ENCODE measurements at places on chromosomes 12 and 14.

GRCh38 chr14:49593016-49593415, 5.7 kb upstream of the LRR1 start:
- DNase-seq = no peak

DNA sequence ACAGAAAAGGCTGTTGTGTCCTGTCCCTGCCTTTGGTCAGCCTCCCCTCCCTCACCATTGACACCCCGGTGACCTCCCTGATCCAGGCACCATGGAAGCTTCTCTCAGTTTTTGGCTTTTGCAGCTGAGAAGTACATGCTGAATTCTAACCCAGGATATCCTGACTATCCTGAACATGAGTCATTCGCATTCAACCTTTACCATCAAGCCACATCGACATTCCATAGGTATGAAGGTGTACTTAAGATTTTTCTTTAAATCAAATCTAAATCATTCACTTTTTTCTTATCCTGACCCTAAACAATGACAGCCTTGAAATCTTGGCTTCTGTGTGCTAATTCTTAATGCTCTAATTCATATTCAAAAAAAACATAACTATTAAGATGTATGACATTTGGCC, 8.7 kb upstream of the KRT78 start:
- no peak for DNase-seq

DNA sequence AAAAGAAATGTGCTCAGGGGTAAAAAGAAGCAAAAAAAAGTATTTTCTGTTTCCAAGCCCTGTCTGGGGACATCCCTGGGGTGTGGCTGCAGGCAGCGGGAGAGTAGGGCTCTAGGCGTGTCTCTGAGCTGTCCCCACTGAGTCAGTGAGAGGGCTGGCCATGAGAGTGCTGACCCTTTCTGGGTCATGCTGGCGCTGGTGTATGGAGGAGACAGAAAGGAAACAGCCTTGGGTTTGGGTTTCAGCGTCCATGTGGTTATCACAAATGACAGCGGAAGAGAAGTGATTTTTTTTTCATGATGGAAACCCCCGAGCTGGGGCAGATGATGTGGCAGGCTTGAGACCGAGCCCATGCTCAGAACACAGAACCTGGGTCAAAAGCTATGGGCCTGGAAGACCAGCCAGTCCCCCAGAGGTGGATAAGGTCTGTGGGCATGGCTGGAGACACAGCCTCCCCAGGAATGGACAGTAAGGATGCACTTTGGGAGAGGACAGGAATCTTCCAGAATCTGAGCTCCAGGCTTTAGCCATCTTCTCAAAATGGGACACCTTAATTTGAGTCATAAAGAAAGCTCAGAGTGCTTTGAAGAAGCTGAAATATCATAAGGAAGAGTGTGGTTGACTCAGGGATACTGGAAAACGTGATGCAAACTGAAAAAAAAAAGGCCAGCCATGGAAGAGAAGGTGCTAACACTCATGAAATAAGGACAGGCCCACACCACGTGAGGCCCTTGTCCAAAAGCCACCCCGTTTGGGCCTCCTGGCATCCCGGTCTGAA, 36.2 kb downstream of the SYNE3 start:
- DNase-seq = no peak

GRCh38 chr14:106556665-106557289, 1030.4 kb downstream of the TMEM121 start:
- peak; percentile 55 for DNase-seq

DNA sequence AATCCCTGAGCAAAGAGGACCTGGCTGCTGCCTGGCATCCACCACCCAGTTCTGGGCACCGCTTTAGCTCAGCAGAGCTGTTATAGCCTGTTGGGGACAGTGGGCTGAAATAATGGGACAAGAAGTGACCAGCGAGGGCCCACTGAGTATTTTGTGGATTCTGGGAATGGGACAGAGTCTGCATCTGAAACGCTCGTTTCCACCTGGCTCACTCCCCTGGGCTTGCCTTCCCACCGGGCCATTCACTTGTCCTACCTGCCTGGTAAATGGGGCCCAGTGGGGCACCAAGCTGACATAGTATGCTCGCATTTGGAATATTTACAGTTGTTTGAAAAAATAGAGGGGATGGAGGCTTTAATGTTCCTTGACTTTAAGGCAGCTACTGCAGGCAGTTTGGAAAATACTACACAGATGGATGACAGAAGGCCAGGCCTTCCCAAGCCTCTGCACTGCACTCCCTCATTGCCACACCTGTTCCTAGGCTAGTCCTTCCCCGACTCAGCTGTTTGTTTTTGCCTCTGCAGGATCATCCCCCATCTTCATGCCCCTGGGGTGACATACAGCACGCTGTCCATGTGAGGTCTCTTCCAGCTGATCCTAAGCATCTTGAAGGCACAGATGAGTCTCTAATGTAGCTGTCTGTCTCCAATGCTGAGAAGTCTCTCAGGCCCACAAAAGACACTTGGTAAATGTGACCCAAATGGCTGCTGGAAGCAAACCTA, 61.3 kb upstream of the DICER1 start:
- no peak for DNase-seq

- no peak for DNase-seq
Observed at GRCh38 chr12:107657133-107657532, 28.5 kb upstream of the PWP1 start.

GRCh38 chr12:91695964-91696363, 449.7 kb downstream of the BTG1 start:
- peak; percentile 22 for DNase-seq

DNA sequence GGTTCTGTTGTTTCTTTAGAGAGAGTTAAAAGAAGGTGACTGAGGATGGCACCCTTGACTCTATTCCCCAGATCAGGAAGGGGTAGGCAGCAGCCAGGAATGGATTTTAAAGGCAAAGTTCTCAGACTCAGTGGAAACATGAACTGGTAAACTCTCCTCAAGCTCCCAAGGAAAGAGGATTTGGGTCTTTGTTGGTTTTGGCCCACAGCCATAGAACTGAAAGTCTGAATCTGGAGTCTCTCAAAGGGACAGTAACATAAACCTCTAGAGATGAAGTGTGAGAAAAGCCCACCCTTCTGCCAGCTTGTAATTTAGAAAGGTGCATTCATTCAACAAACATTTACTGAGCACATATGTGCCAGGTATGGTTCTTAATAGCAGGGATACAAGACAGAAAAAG, 28.6 kb upstream of the BLTP3B start:
- no peak for DNase-seq

GRCh38 chr12:97555547-97556187, 93.1 kb downstream of the RMST start:
- DNase-seq = no peak

GRCh38 chr14:68899033-68899603, 80.0 kb downstream of the ACTN1 start:
- DNase-seq = no peak

DNA sequence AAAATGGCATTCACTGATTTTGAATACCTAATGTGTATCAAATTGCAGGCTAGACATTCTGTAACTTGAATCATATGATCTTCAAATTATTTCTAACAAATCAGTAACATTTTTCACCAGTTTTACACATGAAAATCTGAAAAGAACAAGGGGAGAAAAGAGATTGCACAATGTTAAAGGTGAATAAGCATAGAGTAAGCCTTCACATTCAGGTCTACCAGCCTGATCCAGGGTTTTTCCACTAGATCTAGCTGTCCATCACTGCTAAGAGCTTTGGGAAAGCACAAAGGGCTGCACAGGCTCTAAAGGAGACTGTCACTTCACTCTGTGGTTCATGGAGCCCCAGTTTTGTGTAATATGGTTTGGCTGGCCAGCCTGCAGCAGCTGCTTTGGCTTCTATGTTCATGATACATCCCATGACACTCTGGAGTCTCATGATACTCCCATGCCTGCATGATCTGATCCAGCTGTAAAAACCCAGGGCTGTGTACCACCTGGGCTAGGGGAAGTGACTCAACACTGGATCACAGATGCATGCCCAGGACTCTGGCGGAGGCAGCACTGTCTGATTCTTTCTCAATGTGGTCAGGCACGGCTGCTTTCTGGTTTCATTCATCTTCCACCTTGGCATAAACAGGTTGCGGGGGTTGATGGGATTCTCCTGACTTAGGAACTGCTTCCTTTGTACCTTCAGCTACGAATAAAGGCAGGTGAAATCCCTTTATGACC, 859.7 kb downstream of the GALC start:
- DNase-seq = peak; percentile 48

DNA sequence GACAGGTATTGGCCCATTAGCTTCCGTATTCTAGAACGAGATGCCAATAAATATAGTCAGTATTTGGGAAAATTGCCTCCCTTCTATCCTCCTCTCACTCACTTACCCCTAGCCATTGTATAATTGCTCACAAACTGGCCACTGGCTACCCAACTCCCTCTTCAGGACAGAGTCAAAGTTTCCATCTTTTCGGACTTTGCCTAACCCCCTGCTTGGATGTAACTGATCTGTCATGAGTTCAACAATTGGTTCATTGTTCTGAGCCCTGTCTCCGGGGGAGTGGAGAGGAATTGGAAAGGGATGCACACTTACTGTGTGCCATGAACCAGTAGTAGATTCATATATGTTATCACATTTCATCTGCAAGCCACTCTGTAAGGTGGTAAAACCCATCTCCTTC, 12.2 kb downstream of the MYRFL start:
- DNase-seq = no peak

DNA sequence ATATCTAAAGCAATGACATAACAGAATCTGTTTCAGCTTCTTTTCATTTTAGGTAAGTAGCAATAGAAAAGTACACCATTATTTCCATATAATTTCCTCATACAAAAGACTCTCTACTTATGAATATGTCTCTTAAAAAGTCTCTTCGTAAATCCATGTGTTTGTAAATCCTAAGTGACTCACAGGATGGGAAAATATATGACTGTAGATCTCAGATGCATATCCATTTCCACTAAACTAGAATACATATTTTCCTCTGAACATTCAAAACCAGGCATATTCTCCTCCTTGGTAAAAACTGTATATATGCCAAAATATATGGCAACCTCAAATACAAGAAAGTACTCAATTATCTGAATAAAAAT, 93.6 kb downstream of the TXNDC16 start:
- no peak for DNase-seq

GRCh38 chr12:92619026-92619425, 83.8 kb upstream of the PLEKHG7 start:
- DNase-seq = no peak

DNA sequence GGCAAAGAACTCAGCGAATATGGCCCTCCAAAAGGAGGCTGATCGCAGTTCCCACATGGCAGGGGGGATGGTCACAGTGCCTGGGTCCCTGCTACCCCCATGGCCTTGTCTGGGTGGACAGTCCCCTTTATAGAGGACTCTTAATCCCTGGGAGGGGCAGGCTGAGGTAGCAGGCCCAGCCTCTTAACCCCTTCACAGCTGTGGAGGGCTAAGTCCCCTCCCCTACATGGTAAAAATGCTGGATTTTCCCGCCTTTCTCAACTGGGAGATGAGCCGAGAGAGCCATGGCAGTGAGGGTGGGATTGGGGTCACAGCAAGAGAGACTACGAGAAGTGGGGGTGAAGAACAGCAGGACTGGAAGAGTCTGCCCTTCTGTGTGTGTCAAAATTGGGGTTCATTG, at the start of gene MIP:
Gene MIP (minus strand): TSS at position 101 of the 400 bp plus-strand sequence. CDS start 44 bp downstream, at position 57.
- DNase-seq = no peak
